Thymus (tissue), 14 donors: ENCODE measurements at places on chromosomes 11 and 22. TPM values are rescaled to one million over a fixed set of nuclear protein-coding genes. Genes with fewer than 3 reads are reported as not detected.

DNA sequence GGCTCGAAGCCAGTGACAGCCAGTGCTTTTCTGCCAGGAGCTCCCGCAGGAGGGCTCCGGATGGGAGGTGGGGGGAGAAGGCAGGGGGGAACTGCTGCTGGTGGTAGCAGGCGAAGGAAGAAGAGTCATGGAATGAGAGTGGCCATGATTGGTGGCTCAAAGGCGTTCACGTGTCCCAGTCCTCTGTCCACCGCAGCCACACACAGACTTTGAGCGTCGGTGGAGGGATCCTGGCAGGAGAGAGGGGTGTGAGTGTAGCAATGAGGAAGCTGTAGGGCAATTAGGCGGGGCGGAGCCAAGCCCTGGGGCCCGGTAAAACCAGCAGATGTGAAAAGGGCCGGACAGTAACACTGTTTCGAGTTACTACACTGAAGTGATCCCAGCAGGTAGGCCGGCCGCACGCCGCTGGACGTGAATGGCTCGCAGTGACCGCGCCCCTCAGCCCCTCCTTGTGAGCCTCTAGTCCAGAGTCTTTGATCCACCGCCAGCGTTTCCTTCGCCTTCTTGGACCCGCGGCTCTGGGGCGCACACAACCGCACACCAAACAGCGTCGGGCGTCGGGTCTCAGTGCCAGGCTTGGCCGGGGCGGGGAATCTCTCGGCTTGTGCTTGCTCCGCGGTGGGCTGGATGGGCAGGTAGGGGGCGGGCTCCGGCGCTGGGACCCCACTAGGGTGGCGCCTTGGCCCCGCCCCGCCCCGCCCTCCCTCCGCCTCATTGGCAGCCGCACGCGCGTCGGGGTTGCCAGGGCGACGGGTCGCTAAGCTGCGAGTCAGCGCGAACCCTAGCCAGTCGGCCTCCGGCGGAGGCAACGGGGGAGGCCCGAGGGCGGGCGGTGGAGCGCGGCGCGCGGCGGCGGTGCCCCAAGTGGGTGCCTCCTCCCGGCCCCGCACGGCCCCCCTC lies at the start of gene LRRC10B:
Gene LRRC10B, plus strand, starts transcription at position 788 of the 900 bp plus-strand sequence. CDS start 250 bp downstream, outside the sequence.
- no peak for DNase-seq

GRCh38 chr11:6622261-6623171 lies 3.3 kb upstream of the TPP1 start:
- no peak for DNase-seq

DNA sequence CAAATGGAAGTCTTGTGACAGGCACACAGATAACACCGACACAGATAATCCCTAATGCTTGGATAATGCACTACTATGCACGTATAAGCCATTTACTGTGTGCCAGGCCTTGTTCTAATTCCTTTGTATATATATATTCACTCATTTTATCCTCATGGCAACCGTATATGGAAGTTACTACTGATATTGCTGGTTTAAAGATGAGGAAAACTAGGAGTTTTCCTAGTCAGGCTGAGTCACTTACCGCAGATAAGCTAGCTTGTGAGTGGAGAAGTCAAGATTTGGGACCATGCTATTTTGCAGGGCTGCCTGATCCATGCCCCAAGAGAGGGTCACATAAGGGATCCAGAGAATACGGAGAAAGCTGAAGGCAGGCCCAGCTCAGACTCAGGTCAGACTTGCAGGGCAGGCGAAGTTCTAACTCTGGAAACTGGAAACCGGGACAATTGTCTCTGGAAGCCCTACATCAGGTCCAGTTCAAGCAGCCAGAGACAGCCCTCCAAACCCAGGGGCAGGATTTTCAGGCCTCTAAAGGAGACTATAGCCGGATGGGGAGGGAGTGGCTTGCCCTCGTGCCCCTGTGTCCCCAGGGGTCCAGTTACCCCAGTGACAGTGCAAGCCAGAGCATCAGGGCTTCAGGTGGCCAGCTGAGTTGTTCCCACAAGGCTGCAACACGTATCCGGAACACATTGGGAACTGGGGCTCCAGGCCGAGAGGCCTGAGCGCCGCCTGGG lies 534.8 kb downstream of the INSC start:
- no peak for DNase-seq

- DNase-seq, result no peak
These were observed 21.2 kb downstream of the PTPRJ start for GRCh38 chr11:48001438-48002021.

- DNase-seq, result no peak
These were observed 16.6 kb downstream of the DERL3 start for GRCh38 chr22:23822101-23822671.

DNA sequence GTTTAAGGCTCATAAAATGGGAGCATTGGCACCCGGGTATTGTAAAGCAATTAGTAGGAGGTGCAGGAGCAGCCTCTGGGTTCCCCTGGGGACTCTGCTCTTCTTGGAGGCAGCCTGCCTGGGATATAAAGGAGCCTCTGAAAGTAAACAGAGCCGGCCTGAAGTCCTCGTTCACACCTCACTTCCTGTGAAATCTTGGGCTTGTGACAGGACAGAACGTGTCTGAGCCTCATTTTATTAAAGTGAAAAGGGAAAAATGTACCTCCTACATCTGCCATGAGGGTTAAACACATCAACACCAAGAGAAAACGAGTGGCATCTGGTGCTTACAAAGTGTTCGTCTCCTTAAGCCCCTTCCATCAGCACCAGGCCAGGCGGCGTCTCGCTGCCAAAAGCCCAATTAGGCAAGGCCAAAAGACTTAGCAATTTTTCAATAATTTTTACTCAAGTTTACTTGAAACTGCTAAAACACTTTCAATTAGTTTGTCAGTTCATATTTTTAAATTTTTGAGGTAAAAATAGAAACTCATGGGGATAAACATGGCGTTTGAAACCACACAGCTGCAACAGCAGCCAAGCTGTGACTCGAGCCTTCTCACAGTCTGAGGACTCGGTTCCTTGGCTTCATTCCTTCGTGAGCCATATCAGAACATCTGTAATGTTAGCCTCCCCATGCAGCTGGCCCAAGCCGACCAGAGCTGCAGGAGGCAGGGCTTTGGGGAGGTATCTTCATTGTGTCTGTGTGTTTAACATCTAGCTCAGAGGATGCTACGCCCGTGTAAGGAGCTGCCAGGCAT lies 33.6 kb downstream of the MAP6 start:
- no peak for DNase-seq

- DNase-seq, result no peak
These were observed 2.3 kb downstream of the CHKA start for GRCh38 chr11:68118706-68119448.

DNA sequence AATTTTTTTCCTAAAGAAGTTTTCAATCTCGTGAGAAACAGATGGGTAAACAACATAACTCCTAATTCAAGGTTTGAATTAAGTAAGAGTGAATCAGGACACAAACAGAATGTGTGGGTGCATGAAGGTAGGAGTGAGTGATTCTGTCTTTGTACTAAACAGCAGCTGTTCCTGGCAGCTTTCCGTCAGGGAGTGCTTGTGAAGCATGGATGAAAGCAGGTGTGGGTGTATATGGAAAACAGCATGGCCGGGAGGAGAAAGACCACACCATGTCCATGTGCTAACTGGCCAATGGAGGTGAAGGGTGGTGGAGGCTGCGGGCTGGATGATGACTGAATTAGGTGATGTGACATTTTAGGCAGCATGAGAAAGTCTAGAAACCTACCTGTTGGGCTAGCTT lies 49.6 kb downstream of the BARX2 start:
- DNase-seq, result no peak

DNA sequence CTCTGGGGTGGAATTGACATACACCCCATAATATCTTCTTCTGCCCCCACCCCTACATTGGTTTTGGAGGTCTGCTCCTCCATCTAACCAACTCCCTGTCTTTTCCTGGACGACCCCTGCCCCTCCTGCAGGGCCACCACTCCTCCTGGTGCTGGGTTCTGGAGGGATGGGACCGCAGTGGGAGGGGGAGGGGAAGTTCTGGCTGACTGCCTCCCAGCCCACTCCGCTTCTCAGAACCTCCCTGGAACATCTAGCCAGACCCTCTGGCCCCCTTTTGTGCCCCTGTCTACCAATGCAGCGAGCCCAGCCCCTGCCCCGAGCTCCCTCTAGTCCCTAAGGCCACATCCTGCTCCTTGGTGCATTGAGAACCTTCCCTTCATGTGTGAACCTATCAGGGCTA lies 1.2 kb downstream of the MYRF start:
- DNase-seq, result no peak

DNA sequence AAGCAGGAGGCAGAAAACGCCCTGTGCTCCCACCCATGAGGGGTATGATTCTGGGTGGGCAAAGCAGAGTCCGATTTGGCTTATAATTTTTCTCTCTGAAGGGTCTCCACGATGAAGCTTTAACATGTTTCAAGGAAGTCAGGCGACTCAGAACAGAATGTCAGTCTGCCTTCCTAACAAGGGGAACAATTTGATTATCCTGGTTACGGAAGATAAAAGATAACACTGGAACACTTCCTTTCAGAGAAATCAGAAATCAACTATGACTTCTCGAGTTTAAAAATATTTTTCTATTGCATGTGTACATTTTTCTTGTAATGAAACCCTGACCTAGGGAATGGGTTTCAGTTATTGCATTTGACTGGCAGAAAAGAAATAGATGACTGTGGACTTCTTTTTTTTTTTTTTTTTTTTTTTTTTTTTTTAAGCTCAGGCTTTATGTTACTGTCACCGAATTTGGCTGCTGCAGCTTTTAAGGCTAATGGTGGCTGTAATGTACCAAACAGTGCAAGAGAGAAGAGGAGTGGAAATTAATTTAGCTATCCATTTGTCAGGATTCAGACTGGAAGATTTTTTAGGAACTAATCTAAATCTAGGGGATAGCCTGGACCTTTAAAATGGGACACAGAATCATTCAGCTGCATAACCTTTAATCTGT lies 297.7 kb downstream of the CADM1 start:
- no peak for DNase-seq

DNA sequence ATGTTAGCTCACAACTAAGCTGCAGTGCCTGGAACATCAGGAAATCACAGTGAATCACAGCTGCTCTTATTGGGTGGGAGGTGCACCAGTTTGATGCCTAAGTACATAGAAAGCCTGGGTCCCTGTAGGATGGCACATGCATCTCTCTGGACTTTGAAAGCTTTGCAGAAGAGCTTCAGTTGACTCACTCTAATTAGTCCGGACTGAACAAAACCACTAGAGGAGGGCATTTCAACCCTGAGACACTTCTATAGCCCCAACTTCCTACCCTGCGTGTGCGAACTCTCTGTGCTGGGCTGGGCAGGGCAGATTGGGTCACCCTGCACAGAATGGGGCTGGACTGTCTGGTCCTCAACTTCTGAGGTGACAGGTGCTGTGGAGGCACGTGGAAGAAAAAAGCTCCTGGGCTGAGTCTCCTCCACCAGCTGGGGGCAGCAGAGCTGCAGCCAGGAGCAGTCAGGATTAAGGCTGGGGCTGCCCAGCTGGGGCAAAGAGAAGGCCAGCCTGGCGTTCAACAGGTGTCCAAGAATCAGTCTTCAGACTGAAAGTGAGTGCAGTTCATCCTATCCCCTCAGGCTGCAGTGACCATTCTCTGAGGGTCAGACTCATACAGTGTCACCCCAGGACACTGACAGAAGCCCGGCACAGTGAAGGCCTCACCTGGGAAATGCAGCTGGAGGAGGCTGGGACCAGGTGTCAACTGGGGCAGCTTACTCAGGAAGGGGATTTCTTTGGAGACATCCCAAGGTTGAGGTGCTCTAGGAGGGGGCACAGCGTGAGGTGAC lies 22.1 kb downstream of the GGTLC2 start:
- no peak for DNase-seq

DNA sequence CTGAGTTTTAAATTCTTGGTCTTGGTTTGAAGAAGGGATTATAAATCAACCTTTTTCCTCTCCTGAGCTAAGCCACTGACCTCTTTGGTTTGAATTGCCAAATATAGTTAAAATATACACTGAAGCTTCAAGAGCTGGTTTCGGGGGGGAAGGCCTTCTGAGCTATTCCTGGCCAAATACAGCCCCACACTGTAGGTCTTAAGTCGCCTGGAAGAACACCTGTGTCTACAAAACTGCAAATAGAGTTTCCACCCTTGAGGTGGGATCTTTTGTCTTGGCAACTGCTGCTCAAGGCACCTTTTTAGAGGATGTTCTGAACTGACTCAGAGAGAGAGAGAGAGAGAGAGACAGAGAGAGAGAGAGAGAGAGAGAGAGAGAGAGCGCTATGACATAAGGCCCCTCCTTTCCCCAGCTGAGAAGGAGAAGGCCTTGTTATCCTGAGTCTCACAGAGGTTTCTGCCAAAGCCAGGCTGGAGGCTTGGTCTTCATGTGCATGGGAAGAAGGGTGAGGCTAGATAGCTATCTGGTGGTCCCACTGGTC lies 5.5 kb downstream of the ADM start:
- DNase-seq, result peak; percentile 47

- no peak for DNase-seq
These were observed 1.1 kb downstream of the DNAL4 start for GRCh38 chr22:38792833-38793232.

GRCh38 chr11:118998388-118998717 lies 415 bp downstream of the CENATAC start:
- no peak for DNase-seq

RIMBP3C gene
- total RNA-seq, result 1.3 TPM

MYO7A gene
- 1.5 TPM for total RNA-seq

KLHL35 gene
- total RNA-seq, result 0.57 TPM

SCGB2A2 gene
- total RNA-seq, result 2.7 TPM

CELF1 gene
- total RNA-seq, result 35.4 TPM

IGLL1 gene
- 78.6 TPM for total RNA-seq

MAJIN gene
- 0.14 TPM for total RNA-seq

CASP5 gene
- total RNA-seq, result 0.33 TPM
